ENCODE measurements at places on chromosomes 1 and 21.

DNA sequence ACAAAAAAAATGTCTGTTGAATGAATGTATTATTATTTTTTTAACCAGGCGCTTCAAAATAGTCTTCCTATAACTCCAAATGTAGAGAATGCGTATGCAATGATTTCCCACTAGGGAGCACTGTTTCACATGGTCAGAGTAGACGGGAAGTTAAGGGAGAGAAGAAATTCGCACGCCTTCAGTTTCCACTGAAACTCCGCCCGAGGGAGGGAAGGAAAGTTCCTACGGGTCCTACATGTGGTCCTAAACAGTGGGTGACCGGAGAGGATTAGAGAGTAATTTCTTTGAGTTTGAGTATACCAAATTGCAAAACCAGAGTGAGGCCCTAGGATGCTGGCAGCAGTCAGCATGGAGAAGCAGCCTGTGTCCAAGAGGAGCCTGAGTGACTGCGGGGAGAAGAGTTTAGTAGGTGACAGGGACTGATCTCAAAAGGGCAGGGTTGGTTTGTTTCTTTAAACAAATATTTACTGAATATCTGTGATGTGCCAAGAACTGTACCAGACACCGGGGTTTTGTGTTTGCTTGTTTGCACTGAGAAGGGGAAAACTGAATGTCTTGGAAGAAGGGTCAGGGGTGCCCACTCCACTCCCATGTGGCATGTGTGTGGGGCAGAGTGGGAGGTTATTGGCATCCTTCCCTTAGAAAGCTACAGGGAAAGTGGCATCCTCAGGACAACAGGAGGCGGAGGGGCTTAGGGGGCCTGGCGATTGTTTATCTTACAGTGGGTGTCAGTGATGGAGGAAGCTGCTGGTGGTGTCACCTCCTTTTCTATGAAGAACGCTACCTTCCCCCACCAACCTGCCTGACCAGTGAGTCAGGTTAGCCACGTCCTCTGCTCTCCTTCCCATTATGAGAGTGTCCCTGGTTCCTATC, 22.8 kb downstream of the RNU5D-1 start:
- no peak for DNase-seq

DNA sequence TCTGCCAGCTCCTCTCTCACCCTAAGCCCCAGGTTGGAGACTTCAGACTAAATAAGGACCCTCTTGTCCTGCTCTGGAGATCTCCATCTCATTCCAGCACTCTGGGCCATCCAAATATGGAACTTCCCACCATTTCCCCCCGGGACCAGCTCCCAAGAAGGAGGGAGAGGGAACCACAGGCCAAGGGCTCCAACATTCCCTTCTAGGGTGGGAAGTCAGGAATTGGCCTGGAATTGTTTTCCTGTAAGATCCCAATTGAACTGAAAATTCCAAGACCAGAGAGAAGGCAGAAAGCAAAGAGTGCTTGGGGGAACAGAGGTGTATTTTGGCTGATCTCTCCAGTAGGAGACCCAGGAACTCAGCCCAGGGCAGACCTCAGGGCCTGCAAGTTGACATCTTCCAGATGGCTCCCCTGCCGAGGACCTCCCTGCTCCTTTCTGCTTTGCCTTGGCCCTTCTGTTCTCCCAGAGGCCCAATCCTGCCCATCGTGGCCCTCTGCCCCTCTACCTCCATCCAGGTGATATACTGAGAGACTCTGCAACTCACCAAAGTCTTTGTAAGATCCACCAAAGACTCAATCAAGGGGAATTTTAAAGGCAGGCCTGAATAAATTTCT, 14.9 kb downstream of the CSRP1 start:
- no peak for DNase-seq

- DNase-seq = no peak
Measured at GRCh38 chr1:214946615-214947014, 135.9 kb upstream of the KCNK2 start.

- no peak for DNase-seq
Measured at GRCh38 chr1:219277304-219278105, 103.8 kb downstream of the LYPLAL1 start.

- no peak for DNase-seq
Measured at GRCh38 chr1:91757763-91758460, 128.0 kb downstream of the TGFBR3 start.

- no peak for DNase-seq
Measured at GRCh38 chr1:163820226-163820625, 498.5 kb downstream of the NUF2 start.

DNA sequence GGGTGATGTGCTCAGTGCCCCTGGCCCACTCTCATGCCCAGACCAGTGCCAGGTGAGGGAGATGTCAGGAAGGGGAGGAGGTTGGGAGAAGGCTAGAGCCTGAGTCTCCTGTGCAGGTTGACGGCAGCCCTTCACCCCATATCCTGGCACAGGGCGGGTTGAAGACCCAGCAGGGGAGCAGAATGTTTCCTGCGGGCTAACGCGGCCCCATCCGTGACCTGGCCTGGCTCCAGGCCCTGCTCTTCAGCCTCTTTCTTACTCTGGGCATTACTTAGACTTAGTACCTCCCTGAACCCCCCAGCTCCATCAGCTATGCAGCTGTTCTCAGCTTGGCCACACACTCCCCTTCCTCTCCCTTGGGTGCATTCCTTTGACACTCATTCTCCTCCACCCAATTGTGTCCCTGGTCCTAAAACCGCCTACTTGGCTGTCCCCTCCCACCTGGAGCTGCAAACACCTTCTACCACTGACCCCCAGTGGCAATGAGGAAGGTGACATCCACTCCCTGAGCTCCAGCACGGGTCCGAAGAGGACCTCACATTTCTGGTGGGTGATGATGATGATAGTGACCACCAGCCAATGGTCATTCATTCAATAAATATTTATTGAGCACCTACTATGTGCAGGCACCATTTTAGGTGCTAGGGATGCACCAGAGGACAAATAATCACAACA, 179.0 kb downstream of the PTPRU start:
- no peak for DNase-seq

GRCh38 chr1:234771642-234772344, 161.8 kb upstream of the IRF2BP2 start:
- DNase-seq = no peak

DNA sequence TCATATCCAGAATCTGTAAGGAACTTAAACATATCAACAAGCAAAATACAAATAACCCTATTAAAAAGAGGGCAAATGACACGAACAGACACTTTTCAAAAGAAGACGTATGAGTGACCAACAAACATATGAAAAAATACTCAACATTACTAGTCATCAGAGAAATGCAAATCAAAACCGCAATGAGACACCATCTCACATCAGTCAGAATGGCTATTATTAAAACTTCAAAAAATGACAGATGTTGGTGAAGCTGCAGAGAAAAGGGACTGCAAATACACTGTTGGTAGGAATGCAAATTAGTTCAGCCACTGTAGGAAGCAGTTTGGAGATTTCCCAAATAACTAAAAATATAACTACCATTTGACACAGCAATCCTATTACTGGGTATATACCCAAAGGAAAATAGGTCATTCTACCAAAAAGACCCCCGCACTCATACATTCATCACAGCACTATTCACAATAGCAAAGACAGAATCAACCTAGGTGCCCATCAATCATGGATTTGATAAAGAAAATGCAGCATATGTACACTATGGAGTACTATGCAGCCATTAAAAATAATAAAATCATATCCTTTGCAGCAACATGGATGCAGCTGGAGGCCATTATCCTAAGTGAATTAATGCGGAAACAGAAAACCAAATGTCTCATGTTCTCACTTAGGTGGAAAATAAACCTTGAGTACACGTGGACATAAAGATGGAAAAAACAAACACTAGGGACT, 230.1 kb upstream of the RAB4A start:
- no peak for DNase-seq

- no peak for DNase-seq
Measured at GRCh38 chr1:29959356-29959755, 723.0 kb downstream of the PTPRU start.

DNA sequence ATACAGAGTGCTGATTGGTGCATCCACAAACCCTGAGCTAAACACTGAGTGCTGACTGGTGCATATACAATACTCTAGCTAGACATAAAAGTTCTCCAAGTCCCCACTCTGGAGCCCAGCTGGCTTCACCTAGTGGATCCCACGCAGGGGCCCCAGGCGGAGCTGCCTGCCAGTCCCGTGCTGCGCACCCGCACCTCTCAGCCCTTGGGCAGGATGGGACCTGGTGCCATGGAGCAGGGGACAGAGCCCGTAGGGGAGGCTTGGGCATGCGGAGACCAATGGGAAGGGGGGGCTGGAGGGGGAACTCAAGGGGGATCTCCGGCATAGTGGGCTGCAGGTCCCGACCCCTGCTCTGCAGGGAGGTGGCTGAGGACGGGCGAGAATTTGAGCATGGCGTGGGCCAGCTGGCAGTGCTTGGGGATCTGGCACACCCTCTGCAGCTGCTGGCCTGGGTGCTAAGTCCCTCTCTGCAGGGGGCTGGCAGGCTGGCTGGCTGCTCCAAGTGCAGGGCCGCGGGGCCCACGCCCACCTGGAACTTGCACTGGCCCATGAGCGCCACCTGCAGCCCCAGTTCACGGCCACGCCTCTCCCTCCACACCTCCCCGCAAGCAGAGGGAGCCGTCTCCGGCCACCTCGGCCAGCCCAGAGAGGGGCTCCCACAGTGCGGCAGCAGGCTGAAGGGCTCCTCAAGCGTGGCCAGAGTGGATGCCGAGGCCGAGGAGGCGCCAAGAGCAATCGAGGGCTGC, 104.9 kb downstream of the NTMT2 start:
- no peak for DNase-seq

GRCh38 chr1:113872219-113872935, 865 bp upstream of the PTPN22 start:
- DNase-seq = no peak

- DNase-seq = no peak
Measured at GRCh38 chr1:2193514-2194281, 874 bp downstream of the FAAP20 start.

- no peak for DNase-seq
Measured at GRCh38 chr1:94336991-94337390, 81.2 kb upstream of the ABCD3 start.
